ENCODE measurements at places on chromosomes 2 and 18. TPM values are rescaled to one million over a fixed set of nuclear protein-coding genes. Genes with fewer than 3 reads are reported as not detected.

Gene ALLC
- total RNA-seq, result not detected

Gene DNAH7
- total RNA-seq, result 16.5 TPM

Gene SERPINB4
- total RNA-seq, result not detected

Gene CFAP65
- 0.16 TPM for total RNA-seq

Gene DYNAP
- total RNA-seq, result not detected

Gene LOXHD1
- total RNA-seq, result 0.16 TPM

Gene FBLN7
- 0.62 TPM for total RNA-seq
